ENCODE measurements at places on chromosomes 6 and 20.
A peak's percentile ranks its signal among the peaks of the same experiment; 100 is the strongest.

- peak; percentile 42 for DNase-seq
Observed at GRCh38 chr20:46406986-46407670, 713 bp upstream of the ELMO2 start.

DNA sequence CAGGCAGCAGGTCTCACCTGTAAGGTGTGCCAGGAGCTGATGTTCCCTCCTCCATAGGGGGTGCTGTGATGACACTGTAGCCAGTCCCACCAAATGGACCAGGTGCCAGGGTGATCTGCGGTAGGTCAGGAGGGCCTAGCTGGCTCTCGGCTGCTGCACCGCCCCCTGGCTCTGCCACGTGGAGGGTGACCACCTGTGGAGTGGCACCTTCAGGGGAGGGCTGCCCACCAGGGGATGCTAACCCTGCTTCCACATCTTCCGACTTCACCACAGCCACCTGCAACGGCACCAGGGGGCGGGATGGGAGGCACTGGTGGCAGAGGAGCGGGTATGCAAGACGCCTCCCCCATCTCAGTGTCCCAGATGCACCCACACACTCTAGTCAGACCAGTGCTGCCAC, 18.3 kb downstream of the ZNF335 start:
- DNase-seq: no peak

DNA sequence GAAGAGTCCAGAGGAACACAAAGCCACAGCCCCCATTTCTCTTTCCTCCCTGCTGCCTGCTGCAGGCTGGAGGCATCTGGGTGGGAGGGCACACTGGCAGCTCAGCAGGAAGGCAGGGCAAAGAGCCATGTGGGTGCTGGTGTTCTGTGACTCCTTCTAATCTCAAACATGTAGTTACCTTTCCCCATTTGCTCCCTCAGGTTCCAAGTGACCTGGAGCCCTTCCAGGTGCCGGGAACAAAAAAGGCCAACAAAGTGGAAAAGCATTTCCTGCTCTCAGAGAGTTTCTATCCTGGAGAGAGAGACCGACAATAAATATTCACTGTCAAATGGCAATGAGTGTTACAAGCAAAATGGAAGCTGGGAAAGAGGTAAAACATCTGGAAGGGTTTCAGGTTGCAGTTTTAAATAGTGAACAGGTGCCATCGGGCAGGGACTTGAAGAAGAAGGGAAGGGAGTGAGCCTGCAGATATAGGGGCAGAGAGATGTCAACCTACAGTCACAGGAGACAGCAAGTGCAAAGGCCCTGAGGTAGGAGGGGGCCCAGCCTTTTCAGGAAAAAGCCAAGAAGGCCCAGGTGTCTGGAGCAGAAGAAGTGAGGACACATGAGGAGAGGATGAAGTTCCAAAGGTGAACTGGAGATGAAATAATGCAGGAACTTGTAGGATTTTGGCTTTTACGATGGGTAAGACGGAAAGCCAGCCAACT, 43.6 kb upstream of the IYD start:
- DNase-seq: peak; percentile 33

GRCh38 chr6:5030596-5031136, 26.8 kb upstream of the RPP40 start:
- peak; percentile 17 for DNase-seq

DNA sequence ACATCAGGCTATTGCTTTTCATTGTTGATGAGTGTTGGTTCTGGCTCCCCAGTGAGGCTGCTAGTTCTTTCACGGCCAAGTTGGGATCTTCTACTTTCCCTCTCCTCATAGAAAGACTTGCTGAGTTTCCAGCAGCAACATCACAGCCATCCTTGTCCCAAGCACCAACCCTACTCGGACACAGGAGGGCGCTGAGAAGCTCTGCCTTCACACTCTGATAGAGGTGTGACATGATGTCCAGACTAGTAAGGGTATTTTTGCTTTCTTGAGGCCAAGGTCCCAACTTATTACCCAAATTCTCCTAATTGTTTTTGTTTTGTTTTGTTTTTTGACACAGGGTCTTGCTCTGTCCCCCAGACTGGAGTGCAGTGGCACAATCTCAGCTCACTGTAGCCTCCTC, 3.0 kb upstream of the GCM1 start:
- no peak for DNase-seq

- no peak for DNase-seq
Observed at GRCh38 chr20:15700147-15700765, 873.0 kb downstream of the KIF16B start.

GRCh38 chr20:39946931-39947330, 742.1 kb downstream of the MAFB start:
- no peak for DNase-seq

DNA sequence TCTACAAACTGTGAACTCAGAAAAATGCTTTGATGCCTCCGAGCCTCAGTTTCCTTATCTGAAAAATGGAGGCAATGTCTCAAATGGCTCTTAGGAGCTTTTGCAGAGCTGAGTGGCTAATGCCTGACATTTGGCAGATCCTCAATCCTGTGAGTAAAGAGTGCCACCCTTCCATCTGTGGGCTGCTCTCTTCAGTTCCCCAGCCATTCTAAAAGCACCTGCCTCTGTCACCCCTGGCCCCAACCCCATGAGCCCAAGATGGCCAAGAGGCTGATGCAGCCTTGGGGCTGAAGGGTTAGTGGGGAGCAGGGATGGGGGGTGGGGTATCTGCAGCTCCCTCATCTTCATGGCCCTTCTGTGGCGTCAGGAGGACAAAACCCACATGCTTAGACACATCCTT, 14.5 kb upstream of the GUCA1A start:
- DNase-seq: no peak

GRCh38 chr6:163892824-163893561, 478.5 kb downstream of the QKI start:
- DNase-seq: no peak

DNA sequence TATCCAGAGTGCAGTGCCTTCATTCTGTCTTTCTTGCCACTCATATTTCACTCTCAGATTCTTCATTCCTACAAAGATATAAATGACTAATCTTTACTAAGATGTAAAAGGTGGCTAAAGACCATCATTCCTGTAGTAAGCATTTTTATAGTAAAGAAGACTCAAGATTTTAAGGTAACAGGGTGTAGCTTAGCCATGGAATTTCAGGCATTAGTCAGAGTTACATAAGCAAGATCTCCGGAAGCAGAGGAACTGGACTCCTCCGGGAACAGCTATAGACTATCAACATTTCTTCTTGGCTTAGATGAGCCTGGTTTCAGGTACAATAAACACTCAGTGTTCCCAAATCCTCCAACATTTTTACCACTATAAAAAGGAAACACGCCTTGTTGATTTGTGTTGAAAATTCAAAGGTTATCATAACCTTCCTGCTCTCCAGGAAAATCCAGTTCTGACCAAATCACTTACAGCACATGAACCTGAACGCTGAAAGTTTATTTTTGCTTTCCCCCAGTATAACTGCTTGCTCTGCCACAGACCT, 23.7 kb downstream of the SERPINB1 start:
- DNase-seq: no peak

DNA sequence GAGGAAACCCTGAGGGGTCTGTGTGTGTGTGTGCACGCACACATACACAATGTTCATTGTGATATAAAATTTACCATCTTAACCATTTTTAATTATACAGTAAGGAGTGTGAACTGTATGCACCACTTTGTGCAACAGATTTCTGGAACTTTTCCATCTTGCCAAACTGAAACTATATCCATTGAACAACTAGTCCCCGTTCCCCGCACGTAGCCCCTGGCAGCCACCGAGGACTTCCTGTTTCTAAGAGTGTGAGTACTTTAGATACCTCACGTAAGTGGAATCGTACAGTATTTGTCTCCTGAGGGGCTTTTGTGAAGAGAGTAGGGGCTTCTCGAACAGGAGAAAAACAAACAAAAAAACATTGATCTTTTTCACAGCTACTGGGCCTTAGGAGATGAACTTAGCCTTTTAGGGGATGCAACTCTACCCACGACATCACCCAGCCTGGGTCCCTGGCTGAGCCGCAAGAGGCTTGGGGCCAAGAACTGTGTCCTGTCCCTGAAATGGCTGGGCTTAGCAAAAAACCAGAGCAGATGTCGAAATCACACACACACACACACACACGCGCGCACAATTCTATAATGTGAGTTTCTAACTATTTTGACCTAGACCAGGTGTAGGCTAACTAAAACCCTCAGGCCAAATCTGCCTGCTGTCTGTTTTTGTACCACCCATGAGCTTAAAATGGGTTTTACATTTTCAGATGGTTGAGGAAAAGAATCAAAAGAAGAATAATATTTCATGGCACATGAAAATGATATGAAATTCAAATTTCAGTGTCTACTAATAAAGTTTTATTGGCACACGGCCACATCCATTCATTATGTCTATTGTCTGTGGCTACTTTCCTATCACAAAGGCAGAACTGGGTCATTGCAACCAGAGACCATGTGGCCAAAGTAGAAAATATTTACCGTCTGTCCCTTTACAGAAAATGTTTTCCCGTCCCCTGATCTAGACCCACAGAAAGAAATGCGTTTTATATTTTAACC, 144.2 kb downstream of the EYA2 start:
- DNase-seq: no peak

DNA sequence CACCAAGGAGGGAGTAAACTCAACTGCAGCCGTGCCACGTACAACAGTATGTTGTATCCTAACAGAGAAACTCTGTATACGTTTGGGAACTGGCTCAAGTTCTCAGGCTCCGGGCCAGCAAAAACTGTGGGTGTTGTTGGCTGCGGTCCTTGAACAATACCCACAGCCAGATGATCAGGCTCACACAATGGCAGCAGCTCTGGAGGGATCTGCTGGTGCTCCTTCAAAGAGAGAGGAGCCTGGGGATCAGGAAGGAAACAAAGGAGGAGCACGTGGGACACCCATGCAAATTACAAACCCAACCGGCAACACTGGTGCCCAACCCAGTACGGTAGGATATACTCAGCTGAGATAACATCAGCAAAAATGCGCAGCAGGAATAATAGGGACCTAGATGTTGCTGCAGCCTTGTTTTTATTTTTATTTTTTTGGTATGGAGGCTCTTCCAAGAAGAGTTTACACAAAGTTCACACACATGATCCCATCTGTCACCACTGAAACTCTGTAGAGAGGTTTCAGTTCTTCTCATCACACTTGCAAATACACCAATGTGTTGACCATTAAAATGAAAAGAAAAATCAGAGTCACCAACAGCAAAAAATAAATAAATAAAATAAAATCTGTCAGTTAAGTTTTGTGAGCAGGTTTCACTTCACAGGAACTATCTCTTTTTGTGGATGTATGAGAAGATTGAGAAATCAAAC, 41.2 kb upstream of the PDE10A start:
- no peak for DNase-seq

- DNase-seq: no peak
Observed at GRCh38 chr6:36117658-36118549, 12.4 kb upstream of the MAPK13 start.

DNA sequence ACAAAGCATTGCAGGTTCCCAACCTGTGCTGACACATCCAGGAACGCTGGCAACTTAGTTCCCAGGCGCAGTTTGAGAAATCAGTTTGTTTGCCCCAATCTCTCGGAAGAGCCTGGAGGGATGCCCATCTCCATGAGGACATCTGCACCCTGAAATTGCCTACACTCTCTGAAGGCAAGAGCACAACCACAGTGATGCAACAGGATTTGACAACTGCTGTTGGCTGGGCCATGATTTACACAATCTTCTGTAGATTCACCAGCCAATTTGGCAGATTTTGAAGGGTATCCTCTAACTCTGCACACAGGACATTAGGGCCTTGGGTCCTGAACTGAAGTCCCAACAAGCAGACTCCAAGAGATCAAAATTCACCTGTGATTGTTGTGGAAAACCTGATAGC, 3.4 kb downstream of the APMAP start:
- DNase-seq: no peak

- no peak for DNase-seq
Observed at GRCh38 chr6:130931683-130932082, 104.5 kb downstream of the SMLR1 start.

- no peak for DNase-seq
Observed at GRCh38 chr6:35664945-35665344, 23.8 kb downstream of the FKBP5 start.

DNA sequence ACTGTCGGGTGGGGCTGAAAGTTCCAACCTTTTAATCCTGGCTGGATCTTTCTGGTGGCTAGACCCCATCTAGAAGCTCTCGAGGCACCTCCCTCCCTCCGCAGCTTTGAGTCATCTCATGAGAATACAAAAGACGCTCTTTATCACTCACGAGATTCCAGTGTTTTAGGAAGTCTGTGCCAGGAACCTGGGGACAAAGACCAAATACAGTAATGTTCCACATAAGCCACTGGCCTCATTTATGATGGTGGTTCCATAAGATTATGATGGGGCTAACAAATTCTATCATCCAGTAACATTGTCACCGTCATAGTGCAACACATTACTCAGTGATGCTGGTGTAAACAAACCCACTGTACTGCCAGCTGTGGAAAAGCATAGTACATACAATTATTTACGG, 48.7 kb downstream of the NCOA7 start:
- no peak for DNase-seq

GRCh38 chr20:63972312-63973159, 2.8 kb upstream of the ZNF512B start:
- no peak for DNase-seq
